ENCODE measurements at places on chromosomes 7 and 10.

GRCh38 chr7:47231032-47231431 lies 350.9 kb downstream of the TNS3 start:
- no peak for DNase-seq

DNA sequence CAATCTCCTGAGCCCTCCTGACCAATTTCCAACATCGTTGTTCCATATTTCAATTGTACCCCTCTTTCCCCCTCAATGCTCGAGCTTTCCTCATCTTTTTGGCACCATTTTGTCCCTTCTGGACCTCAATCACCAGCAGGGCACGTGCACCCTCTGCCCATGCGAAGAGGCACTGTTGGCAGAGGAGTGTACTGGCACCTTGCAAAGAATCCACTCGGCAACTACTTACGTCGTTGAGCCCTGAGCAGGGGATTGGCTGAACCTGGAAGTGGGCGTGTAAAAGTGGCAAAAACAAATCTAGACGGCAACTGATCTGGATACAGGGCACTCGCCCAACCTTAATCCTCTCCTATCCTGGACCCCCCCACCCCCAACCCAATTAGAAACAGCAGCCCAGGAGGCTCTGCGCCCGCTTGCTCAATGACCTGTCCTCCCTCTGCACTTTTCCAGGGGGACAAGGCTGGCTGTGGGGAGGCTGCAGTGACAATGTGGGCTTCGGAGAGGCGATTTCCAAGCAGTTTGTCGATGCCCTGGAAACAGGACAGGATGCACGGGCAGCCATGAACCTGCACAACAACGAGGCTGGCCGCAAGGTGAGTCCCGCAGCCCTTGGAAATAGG lies 18.8 kb downstream of the WNT8B start:
- peak; percentile 21 for DNase-seq

- DNase-seq = no peak
Measured at GRCh38 chr7:19116121-19117090, 1.0 kb downstream of the TWIST1 start.

- no peak for DNase-seq
Measured at GRCh38 chr10:111551001-111551400, 474.2 kb downstream of the ADRA2A start.

- no peak for DNase-seq
Measured at GRCh38 chr7:38274486-38274885, 1.1 kb upstream of the TARP start.

- no peak for DNase-seq
Measured at GRCh38 chr7:117828825-117829224, 44.4 kb downstream of the CTTNBP2 start.

GRCh38 chr7:7978860-7979259 lies 10.3 kb downstream of the GLCCI1 start:
- DNase-seq = no peak

GRCh38 chr10:104350127-104350635 lies 3.5 kb upstream of the CFAP58 start:
- DNase-seq = peak; percentile 23

GRCh38 chr7:133550145-133550544 lies 297.3 kb downstream of the EXOC4 start:
- no peak for DNase-seq

GRCh38 chr10:116765648-116766081 lies 23.3 kb upstream of the HSPA12A start:
- DNase-seq = no peak

DNA sequence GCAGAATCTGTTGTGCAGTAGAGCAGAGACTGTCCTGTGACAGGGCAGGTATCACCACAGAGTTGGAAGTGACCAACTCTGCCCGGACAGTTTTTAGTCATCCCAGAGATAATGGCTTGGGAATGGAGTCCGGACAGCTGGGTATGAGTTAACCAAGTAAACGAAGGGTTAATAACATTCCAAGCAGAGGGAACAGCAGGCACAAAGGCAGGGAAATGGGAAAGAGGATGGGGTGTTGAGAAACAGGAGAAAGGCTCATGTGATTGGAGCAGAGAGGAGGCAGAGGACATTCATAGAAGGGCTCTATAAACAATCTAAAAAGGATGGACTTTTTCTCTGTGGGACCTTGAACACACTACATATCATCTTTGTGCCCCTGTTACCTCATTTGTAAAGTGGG lies 132.2 kb upstream of the YAE1 start:
- no peak for DNase-seq

DNA sequence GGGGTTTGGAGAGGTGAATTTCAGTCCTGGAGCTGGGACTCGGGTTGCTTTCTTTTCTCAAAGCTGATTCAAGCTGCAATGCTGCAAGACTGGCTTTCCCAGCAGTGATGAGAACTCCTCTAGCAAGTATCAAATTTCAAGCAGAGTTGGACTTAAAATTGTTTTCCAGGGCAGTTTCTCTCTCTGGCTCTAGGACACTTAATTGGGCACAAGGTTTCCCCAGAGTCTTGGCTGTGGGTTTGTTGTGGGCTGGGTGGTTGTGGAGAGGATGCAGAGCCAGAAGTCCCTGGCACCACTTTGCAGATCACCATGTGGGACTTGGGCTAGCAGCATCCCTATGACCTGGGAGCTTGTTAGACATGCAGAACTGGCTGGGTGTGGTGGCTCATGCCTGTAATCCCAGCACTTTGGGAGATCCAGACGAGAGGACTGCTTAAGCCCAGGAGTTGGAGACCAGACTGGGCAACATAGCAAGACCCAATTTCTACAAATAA lies 16.8 kb downstream of the AKR1B15 start:
- DNase-seq = no peak

DNA sequence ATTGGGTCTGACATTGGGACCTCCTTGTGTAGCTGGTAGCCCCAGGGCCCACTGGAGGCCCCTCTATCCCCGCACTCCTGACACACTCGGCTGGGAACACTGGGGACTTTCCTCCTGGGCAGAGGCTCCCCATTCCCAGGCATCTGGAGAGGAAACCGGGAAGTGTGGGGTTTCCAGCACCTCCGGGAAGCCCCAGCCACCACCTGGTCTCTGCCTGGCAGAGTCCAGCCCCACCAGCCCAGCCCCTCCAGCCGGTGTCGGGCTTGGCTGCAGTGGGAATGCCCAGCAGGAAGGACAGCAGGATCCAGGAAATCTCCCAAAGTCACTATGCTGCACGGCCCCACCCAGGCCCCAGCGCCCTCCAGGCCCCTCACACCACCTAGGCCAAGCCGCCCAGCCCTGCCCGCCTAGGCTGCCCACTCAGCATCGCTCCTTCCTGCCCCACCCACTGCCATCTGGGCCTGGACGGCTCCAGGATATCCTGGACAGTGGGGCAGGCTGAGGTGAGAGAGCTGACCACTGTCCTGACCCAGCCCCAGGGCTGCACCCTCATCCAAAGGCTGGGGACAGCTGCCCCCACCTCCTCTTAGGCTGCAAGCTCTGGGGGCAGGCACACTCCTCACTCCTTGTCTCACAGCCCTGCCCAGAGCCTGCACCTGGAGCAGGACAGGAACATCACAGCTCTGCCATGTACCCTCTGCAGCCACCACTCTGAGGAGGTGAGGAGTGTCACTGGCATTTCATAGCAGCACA lies 11.8 kb downstream of the RASGEF1A start:
- DNase-seq = no peak

DNA sequence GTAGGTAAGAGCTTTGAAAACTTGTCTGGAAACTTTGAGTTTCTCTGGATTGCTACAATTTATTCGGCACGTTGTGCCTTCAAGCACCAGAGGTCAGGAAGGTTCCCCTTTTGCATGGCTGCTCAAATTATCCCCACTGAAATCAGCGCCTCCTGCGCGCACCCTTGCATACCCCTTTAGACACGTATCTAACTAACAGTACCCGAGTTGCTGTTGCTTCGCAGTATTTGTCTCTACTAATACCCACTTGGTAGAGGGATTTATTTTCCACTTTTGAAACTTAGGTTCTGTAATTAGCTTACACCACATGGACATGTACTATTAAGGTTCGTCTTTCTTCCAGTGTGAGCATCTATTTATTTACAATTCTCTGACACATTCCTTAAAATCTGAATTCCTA lies 1.6 kb downstream of the MEOX2 start:
- peak; percentile 62 for DNase-seq

GRCh38 chr7:101816595-101817470 lies 593 bp upstream of the CUX1 start:
- DNase-seq = no peak

- DNase-seq = no peak
Measured at GRCh38 chr7:106629516-106629915, 31.4 kb downstream of the CCDC71L start.

DNA sequence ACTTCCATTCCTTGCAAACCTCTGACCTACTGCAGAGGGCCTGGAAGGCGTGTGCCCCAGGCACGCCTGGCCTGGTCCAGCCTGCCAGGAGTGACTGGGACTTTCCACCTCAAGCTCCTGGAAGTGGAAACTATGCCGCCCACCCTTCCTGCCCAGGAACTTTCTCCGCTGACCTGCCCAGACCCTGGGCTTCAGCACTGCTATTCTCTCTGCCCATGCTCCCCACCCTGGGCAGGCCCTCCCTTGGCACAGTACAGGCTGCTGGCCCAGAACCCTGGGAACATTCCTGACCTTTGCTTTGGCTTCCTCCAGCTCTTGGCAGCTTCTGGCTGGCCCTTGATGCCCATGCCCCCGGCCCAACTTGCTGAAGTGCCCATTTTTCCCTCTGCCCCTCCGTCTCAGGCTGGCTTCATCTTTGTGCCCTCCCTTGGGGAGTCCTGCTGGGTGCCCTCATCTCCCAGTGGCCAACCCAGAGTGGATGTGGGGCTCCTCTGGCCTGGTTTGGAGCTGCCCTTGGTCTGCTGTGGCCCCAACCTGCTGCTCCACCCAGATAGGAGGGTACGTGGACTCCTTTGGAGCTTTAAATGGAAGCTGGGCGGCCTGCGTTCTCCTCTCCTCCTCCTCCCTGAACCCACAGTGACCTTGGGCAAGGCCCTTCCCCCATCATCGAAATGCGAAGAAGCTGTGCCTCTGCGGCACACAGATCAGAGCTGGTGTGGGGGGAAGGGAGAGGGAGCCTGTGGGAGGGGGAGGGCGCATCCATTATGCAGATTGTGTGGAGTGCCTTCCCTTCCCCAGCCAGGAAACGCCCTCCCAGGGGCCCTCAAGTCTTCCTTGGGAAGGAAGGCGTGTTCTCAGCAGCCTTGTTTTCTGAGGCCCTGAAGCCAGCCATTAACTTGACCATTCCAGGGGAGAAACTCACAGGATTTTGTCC lies 3.4 kb downstream of the MMRN2 start:
- no peak for DNase-seq

DNA sequence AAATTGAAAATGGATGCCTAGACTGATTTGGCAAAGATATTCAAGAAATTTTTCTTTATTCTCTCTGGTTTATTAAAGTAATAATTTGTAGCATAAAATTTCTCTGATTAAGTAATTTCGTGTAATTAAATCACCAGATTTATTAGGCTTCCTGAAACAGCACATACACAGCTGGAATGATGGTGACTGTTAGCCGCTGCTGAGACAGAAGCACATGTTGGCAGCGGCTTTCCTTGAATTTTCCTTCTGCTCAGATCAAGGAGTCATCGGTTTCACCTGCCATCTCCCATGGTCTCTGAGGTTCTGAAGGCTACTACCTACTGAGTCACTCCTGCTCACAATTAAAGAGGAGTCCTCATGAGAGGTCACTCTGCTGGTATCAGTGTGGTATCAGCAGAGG lies 101.5 kb downstream of the GFRA1 start:
- DNase-seq = no peak

- DNase-seq = no peak
Measured at GRCh38 chr7:92698237-92698841, 108.1 kb upstream of the FAM133B start.

DNA sequence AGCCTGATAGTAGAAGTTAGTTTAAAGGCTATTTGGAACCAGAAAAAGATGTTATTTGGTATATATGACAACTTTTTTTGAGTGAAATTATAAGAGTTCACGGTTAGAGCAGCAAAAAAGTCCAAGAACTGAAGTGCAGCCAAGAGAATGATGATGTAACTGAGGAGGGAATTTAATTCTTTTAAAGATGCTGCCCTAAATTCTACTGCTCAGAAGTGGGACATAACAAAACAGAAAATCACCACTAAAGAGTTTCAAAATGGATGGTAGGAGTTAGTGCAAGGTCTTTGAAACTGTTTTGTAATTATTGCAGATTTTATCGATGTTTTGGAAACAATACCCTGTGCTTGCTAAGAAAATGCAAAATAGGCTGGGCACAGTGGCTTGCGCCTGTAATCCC lies 6.5 kb downstream of the SAMD8 start:
- no peak for DNase-seq

DNA sequence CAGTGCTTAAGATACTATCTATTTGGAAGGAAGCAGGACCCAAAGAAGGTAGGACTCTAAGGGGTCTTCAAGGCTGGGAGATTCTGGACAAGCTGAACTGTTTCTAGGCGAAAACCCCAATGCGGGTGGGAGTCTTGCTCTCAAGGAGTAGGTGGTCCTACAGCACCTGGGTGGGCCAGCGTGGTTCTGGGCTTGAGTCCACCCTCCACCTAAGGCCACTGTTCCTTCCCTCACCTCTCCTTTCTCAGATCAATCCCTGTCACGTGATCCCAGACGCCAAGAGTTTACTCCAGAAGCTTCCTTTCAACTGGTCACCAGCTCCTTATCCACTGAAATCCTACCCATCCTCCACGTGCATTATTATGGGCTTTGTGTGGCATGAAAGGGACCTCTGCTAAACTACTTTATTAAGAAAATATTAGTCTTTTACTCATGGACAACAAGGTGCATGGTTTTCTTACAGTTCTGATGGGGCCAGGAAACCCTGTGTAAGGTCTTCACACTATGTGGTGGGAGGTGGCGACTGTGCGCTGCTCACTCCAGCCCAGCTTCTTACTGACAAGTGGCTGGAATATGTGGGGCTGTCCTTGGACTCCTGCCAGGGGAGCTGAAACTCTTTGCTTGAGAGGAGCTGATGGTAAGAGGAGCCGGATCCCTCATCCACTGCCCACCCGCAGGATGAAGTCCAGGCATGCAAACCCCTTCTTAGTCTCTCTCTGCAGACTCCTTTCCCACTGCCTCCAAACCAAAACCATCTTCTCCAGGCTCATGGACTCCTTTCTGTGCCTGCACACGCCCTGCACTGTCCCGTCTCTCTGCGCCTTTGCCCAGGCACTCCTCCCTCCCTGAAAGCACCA lies 1.6 kb downstream of the ZNF746 start:
- no peak for DNase-seq

DNA sequence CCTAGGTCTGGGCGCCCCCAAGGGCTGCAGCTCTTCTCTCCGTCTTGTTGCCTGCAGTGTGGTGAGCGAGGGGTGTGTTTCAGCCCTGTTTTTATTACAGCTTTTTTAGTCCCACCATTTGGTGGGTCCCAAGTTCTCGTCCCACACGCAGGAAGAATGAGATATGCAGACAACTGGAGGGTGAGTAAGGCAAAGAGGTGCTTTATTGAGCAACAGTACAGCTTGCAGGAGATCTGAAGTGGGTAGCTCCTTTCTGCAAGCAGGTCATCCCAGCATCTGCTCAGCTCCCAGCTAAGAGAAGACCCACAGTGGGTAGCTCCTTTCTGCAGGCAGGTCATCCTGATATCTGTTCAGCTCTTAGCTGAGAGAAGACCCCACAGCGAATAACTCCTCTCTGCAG lies 28.2 kb downstream of the C10orf67 start:
- no peak for DNase-seq

- DNase-seq = no peak
Measured at GRCh38 chr10:35412900-35413491, 76.7 kb downstream of the CCNY start.
